ENCODE measurements at places on chromosomes 12 and 14.

DNA sequence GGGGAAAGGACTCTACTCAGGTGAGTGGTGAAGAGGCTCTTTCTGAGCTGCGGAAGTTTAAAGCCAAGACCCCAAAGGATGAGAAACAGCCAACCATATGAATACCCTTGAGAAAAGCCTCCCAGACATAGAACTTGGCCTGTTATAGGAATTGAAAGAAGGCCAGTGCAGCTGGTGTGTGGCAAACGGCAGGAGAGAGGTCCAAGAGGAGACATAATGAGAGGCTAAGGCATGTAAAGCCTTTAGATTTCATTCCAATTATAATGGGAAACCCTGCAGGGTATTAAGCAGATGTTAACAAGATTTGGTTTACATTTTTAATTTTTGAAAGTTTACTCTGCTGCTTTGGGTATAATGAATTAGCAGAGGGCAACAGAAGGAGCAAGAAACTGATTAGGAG is 552.1 kb upstream of the FBXO33 start:
- no peak for DNase-seq

- DNase-seq, result no peak
These were observed 240.0 kb upstream of the CPNE8 start for GRCh38 chr12:39145175-39145999.

GRCh38 chr12:53506450-53506785 is 866 bp downstream of the NPFF start:
- DNase-seq, result no peak

DNA sequence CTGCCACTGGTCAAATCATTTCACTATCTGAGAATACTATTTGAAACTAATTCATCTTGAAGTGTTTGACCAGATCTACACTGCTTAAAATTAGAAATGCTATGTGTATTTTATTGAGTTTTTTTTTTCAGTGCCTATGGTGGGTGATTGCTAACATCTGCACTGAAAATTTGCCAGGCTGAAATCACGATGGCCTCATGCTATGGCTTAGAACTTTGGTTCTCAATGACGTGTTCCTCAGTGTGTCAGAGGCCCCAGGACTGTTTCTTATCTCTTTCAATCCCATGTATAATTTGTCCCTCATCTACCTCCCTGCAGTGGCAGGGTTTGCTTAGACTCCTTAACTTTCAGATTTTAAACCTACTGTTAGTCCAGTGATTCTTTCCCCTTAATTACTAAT is 36.2 kb upstream of the NKX2-8 start:
- DNase-seq, result no peak

DNA sequence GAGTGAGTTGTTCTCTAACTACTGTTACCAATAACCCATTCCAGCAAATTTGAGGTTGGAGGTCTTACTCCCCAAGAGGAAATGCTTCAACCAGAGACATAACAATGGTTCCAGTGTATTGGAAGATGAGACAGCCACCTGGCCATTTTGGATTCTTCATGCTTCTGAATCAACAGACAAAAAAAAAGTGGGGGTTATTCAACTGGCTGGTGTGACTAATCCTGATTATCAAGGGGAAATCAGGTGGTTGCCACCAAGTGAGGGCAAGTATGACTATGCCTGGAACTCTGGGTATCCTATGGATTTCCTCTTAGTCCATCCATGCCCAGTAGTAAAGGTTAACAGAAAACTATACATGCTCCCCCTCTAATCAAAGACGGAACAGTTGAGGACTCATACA is 29.9 kb upstream of the ZNF641 start:
- DNase-seq, result no peak

- DNase-seq, result no peak
These were observed 1141.3 kb downstream of the BCL11B start for GRCh38 chr14:98130691-98131090.

DNA sequence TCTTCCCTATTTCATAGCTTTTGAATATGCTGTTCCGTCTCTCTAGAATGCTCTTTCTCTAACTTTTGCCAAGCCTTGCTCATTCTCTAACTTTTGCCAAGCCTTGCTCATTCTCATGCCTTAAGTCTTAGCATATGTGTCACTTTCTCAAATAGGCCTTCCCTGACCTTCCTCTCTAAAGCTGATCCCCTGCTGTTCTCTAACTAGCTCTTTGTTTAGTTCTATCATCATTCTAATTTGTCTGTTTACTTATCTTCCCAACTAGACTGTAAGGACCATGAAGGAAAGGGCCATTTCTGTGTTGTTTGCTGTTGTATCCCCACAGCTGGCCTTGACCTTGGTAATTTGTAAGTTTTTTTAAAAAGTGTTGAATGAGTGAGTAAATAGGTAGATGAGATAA is 71.1 kb downstream of the ZNF641 start:
- DNase-seq, result no peak

DNA sequence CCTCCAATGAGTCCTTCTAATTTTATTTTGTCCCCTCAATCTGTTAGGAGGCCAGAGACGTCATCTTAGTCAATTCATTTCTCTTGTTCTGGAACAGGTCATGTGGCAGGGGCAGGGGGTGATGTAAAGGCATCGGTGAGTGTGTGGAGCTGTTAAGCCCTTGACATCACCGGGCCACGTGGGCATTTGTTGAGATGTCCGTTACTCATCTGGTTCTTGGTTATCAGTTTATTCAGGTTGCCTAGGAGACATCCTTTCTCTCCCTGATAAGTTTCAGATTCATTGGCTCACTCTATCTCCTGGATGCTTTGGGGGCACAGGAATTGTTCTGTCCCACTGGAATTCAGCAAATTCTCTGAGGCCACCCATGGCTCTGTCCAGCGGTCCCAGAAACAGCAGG is 33.6 kb upstream of the SEL1L start:
- no peak for DNase-seq

GRCh38 chr12:108616941-108617858 is 16.5 kb downstream of the SELPLG start:
- DNase-seq, result peak; percentile 19

DNA sequence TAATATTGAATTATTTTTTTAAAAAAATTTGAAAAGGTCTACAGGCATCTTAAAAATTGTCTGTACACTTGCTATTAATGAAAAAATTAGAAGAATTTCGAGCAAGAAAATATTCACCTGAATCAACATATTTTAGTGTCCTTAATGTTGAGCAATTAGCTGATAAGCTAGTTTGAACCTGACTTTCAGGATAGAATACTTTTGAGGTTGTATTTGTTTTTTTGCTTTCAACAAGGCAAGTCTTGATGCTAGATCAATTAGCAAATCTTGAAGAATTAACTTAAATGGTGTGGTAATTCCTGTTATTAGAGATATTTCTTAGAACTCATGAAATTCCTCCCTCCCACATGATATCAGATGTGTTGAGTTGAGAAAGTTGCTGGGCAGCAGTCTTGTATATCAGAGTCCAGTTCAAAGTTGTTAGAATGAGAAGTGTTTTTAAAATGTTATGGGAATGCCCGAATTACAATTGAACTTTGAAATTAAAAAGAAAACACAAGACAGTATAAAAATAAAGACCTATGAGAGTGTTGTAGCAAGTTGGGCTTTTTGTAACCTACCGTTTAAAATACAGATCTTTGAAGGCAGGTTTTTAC is 119.2 kb downstream of the TRMT5 start:
- no peak for DNase-seq

DNA sequence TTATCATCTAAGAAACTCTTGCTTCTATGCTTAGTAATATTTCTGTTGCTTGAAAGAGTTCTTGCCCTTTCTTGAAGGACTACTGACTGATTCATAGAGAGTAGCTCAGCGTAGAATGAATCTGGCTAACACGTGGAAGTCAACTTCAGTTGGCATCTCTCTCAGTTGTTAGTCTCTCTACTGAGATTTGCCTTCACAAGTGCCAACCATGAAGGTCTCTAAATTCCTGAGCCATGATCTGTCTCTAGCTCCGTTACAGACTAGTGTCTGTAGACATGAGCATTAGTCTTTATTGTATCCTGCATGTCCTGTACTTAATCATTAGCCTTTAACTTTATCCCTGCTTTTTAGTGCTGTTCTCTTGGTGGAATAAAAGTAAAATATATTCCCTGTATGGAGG is 19.1 kb upstream of the ALX1 start:
- no peak for DNase-seq

DNA sequence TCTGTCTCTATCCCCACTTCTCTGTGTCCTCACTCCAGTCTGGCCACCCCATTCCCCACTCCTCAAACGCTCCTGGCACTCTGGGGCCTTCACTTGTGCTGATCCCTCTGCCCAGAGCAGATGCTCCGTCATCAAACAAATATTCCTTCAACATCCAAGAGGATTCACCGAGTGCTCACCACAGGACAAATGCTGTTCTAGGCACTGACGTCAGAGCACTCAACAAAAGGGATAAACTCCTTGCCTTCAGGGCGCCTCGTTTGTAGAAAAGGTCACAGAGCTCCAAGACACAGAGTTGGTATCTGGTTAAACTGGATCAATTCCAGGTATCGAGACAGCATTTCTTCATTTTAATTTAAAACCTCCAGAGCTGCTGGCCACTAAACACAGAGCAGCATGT is 35.3 kb downstream of the PSMC1 start:
- DNase-seq, result no peak

All from activated naive CD4-positive, alpha-beta T cell (primary cell).